SK-N-MC (cell line): ENCODE measurements at places on chromosomes 6 and 20.
A peak's percentile ranks its signal among the peaks of the same experiment; 100 is the strongest.

DNA sequence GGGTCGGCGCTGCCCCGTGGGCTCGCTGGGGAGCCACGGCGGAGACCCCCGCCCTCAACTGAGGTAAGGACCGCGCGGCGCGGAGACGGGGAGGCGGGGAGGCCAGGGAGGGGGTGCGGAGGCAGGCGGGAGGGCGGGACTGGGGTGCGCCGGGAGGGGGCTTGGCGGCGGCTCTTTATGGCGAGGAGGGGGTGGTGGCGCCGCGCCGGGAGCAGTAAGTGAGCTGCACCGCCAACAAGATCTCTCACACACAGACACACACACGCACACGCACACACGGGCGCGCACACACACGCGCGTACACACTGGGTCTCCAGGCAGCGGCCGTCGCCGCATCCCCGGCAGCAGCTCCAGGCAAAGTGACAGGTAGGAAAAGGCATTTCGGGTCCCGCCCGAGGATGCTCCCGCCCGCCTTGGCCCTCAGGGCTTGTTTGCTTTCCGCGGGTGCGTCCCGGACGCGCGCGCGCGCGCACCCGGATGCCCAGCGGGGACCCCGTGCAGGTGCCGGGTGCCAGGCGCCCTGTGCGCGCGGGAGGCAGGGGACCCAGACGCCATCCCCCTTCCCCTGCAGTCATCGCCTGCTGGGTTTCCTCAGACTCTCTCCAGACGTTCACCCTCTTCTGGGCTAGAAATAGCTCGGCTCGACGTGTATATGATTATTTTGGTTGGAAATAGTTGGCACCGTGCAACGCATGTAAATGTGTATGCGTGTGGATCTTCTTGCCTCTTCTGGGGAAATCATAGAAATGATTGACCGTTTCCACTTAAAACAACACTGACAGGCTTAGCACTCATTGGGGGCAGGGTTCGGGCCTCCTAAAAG lies at the start of gene PLCB4:
Gene PLCB4 (plus strand): TSS at position 247 of the 823 bp plus-strand sequence. CDS start 238,728 bp downstream, outside the sequence.
- peak; percentile 44 for DNase-seq

DNA sequence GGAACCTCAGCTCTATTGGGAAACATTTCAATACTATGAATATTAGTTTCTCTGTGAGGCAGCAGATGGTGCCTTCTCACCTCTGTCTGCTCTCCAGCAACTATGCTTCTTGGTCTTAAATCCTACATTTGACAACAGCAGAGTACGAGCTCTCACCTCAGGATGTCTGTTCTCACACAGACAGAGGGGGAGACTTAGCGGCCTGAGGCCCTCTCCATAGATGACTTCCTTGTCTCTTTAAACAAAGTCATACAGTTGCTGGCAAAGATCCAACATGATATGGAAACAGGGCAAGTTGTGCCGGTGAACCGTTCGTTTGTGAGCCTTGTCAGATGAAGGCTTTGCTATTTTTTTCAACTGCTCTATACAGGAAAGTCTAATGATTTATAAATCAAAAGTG lies 43.7 kb upstream of the GABRR1 start:
- no peak for DNase-seq

DNA sequence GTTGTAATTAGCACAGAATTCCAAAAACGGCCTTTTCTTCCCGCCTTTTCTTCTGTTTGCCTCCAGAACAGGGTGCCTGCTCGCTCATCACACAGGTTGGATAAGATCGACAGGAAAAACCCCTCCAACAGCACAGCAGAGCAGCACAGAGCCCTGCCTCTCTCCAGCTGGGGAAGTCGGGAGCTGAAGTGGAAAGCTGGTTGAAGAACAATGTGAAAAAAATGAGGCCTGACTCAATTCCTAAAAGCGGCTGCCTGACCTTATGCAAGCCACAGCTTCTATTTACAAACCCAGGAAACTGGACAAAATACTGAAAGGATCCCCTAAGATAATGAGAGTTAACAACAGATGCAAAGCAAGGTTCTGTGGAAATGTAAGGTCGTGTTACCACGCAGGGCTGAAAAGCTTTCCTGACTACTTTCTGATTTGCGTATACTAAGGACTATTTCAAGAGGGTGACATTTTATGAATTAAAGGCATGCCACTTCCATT lies 116.9 kb downstream of the TTLL2 start:
- no peak for DNase-seq

GRCh38 chr20:60541991-60542390 lies 583.8 kb downstream of the CDH26 start:
- DNase-seq, result no peak

DNA sequence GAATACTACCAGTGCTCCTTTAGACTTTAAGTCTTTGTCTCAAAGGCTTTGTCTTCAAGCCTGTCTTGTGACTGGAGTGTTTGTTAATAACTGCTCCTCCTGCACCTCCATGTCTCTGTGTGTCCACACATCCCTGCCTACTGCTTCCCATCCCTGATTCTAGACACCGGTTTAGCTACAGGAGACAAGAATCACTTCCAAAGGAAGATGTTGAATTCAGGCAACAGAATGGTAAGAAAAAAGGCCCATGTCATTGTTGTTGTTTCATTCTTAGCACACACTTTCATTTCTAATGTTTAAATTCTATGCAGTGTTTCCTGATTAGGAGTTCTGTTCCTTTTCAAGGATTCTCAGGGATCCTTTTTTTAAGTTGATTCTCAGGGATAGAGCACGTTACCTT lies 293.6 kb upstream of the STXBP5 start:
- DNase-seq, result no peak

DNA sequence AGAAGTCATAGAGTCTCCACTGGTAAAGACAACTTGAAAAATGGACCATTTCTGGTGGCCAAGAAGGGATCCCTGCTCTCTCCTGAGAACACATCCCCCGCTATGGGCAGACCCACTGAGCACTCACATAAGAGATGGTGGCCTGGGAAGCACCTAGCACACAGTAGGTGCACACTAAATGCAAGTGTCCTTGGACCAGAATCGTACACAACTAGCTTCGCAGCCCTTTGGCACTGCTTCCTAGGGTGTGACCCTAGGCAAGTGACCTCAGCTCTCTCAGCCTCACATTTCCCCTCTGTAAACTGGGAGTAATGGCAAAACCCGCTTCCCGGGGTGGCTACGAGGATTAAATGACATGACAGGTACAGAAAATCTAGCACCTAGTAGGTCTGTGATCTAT lies 35.1 kb downstream of the KCNB1 start:
- DNase-seq, result no peak

- DNase-seq, result no peak
Measured at GRCh38 chr6:170450916-170451761, 102.0 kb downstream of the PSMB1 start.

DNA sequence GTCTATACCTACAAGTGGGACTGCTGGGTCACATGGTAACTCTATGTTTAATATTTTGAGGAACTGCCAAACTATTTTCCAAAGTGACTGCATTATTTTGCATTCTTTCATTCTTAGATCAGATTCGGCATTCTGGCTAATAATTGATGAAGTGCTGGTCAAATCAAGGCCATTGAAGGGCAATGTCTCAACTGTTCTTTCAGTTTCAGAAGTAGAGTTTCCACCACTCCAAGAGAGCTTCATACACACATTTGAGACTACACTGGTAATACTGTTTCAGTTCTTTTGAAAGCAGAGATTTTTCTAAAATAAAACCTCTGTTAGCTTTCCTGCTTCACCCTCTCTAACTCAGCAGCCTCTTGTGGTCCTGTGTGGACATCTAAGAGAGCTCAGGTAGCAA lies 154.5 kb downstream of the CFAP61 start:
- no peak for DNase-seq

- no peak for DNase-seq
Measured at GRCh38 chr20:20603339-20603990, 109.0 kb downstream of the RALGAPA2 start.

- DNase-seq, result no peak
Measured at GRCh38 chr20:56173438-56173837, 75.1 kb upstream of the MC3R start.

DNA sequence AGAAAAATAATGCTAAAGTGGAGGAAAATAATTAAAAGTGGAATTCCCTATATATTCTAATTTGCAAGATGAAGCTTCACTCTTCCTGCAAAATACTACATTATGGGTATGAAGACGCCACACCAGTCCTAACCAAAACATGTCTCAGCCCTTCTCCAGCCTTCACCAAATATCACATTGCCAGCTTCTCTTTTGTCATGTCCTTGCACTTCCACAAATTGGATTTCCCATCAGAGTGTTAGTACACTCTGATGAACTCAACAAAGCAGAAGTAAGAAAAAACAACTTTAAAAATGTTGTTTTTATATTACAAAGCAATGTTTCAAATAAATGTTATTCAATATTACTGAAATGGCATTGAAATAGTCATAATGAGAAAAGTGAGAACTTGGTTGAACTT lies 62.4 kb upstream of the RNF146 start:
- DNase-seq, result no peak

DNA sequence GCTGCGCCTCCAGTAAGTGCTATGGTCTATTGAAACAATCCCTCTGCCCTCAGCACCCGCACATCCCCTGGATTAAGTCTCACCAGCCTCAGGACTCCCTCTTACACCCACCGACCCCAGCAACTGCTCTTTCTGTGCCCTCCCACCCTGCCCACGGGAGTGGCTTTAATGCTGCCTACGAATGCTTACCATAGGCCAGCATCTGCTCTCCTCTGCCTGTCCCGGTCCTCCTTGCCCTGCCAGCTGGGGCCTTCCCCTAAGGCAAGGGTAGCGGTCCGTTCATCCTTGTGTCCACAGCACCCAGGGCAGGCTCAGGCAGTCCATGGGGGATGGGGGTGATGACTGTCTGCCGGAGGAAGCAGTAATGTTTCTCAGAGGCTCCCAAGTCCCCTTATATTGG lies 4.1 kb downstream of the EBF4 start:
- no peak for DNase-seq

DNA sequence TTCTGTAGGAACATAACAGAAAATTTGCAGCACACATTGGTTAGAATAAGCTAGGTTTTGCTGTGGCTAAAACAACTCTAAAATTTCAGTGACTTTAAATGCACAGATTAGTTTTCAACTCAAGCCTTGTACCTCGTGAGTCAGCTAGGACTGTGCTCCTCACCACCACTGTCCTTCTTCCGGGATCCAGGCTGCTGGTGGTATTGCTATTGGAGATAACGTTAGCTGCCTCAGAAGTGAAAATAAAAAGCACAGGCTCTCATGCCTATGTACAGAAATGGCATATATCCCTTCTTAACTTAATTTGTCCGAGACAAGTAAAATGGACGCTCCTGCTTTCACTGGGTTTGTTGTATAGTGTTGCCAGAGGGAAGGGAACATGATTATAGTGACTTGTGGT lies 931.1 kb upstream of the EYS start:
- DNase-seq, result no peak

DNA sequence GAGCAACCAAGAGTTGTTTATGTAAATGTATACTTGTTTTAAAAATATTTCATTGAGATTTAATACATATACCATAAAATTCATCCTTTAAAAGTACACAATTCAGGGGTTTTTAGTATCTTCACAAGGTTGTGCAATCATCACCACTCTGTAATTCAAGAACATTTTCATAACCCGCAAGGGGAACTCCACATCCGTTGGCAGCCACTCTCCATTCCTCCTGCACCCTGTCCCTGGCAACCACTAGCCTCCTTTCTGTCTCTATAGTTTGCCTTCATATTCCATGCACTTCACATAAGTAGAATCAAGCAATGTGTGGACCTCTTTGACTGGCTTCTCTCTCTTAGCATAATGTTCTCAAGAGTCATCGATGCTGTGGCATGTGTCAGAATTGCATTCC lies 104.2 kb upstream of the PDE10A start:
- no peak for DNase-seq

DNA sequence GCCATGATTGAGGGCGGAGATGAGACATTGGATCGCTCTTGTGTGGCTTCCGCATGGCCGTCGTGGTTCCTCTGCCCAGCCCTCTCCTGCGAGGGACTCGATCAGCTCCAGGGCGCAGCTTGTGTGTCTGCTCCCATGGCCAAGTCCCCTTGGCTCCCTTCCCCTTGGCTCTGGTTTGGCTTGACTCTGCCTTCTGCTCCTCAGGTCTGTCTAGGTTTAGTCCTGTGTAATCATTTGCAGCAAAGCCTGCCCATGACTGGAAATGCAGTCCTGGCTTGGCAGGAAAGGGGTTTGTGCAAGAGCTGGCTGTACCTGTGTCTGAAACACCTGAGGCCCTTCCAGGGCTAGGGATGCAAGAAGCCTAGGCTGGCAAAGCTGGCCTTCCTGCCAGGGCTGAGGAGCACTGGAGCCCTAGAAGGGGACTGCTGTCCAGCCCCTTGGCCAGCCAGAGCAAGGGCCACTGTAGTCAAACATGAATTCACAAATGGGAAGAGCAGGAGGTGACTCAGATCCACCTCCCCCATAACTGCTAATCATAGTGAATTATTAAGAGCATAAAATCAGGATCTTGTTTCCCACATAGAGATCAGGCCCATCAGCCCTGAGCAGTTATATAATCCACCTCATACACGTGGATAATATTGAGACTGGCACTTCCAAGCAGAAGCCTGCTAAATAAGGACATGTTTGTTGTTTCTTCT lies 196.8 kb downstream of the FARS2 start:
- DNase-seq, result no peak

GRCh38 chr20:38125157-38126056 lies 39.7 kb downstream of the TGM2 start:
- DNase-seq, result no peak

DNA sequence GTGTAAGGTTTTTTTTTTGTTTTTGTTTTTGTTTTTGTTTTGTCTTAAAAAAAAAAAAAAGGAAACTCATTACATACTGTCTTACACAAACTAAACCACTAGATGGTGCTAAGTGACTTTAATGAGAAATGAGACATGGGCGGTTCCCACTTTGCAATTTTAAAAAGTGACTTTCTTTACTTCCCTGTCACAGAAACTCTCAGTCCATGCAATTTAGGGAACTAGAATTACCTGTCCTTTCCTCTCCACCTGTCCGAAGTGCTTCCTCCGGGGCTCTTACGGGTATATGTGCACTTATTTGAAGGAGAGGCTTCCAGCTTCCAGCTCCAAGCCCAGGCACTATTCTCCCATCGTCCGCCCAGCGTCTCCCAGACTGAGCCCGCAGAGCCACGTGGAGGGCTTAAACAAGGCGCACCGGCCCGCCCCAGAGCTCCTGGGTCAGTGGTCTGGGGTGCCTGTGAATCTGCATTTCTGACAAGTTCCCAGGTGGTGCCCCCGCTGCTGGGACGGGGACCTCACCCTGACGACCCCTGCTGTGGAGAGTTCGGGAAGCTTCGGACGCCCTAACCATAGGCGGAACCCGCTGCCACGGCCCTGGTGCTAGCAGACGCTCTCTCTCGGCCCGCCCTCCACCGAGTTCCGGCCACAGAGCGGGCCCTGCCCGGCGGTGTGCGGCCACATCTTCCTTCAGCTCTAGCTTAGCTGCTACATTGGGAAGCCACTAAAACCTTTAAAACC lies 26.1 kb downstream of the BFSP1 start:
- DNase-seq, result no peak

GRCh38 chr6:163984124-163984936 lies 569.8 kb downstream of the QKI start:
- no peak for DNase-seq

GRCh38 chr20:43590036-43590391 lies 723 bp upstream of the IFT52 start:
- DNase-seq, result no peak

GRCh38 chr6:108799791-108800190 lies 48.4 kb upstream of the ARMC2 start:
- DNase-seq, result no peak

GRCh38 chr6:52588087-52588709 lies 11.3 kb upstream of the TRAM2 start:
- no peak for DNase-seq

GRCh38 chr6:87082160-87082721 lies 12.7 kb downstream of the CGA start:
- no peak for DNase-seq

GRCh38 chr20:40265825-40266533 lies 423.1 kb downstream of the MAFB start:
- no peak for DNase-seq

GRCh38 chr6:105459049-105459448 lies 56.2 kb upstream of the PREP start:
- DNase-seq, result no peak
